Fibroblast of pulmonary artery (primary cell): ENCODE measurements at places on chromosomes 16 and 17.

- no peak for DNase-seq
These were observed 56.3 kb downstream of the METRNL start for GRCh38 chr17:83135692-83136091.

GRCh38 chr16:74438492-74438979 lies 17.3 kb upstream of the CLEC18B start:
- no peak for DNase-seq

DNA sequence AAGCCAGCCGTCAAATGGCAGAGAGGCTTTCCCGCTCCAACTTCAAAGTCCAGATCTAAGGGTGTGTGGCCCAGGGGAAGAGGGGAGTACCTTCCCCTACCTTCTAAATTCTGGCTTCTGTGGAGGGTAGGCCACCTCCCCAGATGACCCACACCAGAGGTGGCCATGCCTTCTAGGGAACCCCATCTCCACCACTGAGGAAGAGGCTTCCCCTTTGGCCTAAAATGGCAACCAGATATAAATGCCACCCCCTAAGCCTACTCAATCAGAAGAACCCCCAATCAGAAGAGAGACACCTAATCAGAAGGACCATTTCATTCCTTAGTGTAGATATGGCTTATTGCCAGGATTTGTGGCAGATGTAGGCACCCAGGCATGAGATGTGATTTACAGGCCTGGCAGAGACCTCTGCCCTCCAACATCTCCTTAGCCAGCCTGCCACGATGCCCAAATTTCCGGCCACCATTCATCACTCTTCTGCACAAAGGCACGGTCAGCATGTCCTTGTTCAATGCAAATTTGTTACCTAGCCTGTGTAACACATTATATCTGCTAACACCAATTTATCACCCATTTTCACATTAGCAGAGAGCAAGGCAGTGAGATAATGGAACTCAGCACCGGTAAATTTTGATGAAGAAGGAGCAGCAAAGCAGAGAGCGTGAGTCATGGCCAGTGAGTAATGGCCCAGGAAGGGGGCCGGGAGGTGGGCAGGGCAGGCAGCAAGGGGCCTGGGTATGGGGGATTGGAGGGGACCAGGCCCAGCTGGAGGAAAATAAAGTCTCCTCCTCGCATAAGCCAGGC lies 1.2 kb upstream of the MGAT5B start:
- peak; percentile 37 for DNase-seq

GRCh38 chr17:60330731-60331130 lies 61.2 kb downstream of the USP32 start:
- DNase-seq: peak; percentile 54

DNA sequence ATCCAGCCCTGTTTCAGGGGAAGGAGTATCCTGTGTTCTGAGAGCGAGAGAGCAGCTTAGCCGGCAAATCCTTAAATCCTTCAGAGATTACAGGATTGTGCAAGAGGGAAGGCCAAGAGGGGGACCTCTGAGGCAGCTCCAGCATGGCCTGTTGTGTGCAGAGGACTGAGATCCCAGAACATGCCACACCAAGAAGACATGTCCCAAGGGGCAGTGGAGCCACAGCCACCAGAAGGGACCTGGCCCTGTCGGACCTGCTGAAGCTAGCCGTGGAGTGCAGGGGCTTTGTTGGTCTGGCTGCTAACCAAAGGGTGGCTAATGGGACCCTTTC lies 1.6 kb upstream of the MRC2 start:
- DNase-seq: no peak

- no peak for DNase-seq
These were observed 93.9 kb upstream of the WSCD1 start for GRCh38 chr17:5976251-5976650.

DNA sequence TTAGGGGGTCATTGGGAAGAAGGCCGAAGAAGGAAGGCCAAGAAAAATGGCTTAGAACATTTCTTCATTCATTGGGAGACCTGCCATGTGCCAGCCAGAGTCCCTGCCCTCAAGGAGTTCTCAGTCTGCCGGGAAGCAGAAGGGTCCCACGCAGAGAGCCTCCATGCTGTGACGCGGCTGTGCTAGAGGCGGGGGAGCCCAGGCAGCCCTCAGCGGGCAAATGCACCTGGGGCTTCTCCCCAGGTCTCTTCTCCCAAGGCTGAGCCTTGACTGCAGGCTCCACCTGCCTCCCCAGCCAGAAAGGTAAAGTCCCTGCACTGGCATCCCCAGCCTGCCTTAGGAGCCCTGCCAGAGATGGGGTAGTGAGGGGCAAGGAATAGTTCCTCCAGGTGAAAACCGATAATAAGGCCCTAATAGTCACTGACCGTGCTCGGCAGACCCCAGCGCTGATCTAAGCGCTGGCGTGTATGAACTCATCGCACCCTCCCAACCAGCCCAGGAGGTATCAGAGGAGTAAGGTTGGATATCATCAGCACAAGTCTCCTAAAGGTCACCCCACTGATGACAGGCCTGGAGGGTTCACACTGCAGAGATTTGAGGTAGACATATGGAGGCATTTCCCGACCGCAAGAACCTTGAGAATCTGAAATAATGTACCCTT lies 6.0 kb upstream of the CDR2L start:
- no peak for DNase-seq

DNA sequence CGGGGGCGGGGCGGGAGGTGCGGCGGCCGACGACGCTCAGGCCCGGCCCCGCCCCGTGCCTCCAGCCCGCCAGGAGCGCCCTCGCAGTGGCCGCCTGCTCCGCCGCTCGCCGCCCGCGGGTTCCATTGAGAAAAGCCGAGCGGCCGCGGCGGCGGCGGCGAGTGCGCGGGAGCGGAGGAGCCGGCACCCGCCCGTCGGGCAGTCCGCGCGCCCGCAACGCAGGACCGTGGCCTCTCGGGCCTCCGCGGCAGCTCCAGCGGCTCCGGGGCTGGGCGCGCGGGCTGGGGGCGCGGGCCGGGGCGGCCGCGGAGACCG lies at the start of gene ZFPM1:
Gene ZFPM1, plus strand, starts transcription at position 64 of the 315 bp plus-strand sequence. CDS start 359 bp downstream, outside the sequence.
- DNase-seq: no peak

DNA sequence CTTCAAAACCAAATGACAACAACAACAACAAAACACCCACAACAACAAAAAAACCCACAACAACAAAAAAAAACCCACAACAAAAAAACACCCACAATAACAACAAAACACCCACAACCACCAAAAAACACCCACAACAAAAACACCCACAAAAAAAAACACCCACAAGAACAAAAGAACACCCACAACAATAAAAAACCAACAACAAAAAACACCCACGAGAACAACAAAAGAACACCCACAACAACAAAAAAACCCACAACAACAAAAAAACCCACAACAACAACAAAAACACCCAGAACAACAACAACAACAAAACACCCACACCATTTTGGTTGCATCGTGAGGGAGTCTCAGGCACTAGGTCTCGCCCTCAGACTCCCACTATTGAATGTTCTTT lies 117.8 kb downstream of the C16orf95 start:
- DNase-seq: no peak

- no peak for DNase-seq
These were observed 559.3 kb downstream of the MAF start for GRCh38 chr16:79041206-79041605.

DNA sequence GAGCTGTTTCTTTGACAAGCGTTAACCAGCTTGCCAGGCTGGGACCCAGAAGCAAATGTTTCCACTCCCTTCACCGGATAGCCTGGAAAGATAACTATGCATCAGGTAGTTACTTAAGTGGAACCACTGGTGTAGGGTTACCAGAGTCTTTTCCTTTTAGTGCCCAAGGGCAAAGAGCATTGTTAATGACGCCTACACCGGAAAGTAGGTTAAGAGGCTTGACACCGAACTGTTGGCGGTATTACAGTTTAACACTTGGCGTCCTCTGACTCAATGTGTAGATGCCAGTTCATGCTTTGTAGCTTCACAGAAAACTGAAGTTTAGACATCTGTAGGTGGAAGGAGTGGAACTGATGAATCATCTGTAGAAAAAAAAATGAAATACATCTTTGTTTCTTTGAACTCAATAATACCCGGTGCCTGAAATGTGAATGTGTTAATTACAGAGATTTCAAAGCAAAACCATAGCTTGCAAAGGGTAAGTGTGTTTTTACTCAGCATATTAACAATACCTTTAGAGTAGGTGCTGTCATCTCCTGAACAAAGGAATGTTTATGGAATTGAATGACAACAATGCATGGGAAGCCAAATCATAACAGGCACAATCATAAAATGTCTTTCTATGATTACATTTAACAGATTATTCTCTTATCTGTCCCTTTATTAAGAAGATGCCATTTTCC lies 426.7 kb upstream of the SALL1 start:
- DNase-seq: no peak

- DNase-seq: peak; percentile 78
These were observed 13.8 kb downstream of the USP22 start for GRCh38 chr17:21029036-21029435.

GRCh38 chr17:79654960-79655382 lies 44.1 kb upstream of the RBFOX3 start:
- no peak for DNase-seq

- peak; percentile 67 for DNase-seq
These were observed 27.8 kb downstream of the TK2 start for GRCh38 chr16:66521951-66522771.

DNA sequence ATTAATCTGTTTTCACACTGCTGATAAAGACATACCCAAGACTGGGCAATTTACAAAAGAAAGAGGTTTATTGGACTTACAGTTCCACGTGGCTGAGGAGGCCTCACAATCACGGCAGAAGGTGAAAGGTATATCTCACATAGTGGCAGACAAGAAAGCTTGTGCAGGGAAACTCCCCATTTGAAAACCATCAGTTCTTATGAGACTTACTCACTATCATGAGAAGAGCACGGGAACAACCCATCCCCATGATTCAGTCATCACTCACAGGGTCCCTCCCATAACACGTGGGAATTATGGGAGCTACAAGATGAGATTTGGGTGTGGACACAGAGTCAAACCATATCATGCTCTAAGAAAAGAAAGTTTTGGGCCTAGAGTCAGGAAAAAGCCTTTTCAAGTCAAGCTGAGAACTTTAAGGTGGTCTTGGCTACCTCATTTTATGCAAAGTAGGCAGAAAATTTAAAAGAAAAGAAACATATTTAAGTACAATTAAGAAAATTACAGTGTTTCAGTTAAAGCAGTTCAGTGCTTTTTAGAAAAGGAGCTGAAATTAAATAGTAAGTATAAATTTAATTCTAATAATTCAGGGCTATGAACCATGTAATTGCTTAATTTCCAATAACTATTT lies 24.9 kb upstream of the CRYM start:
- peak; percentile 69 for DNase-seq

DNA sequence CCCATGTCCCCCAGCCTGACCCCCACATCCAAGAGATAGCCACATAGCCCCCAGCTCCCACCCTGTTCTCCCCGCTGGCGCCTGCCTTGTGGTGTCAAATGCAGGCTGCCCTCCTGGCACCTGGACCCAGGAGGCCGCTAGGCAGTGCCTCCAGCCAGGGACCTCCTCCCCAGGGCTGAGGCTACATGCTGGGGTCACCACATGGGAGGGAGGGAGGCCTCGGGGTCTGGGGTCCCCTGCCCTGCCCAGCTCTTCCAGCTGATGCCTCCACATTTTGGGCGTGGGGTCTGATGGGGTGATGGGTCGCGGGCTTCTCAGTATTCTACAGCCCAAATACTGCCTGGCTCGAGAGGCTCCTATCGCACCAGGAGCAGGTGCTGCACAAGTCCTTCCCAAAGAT lies 9.5 kb downstream of the TBC1D26 start:
- DNase-seq: no peak

- DNase-seq: no peak
These were observed 123.0 kb upstream of the CACNG5 start for GRCh38 chr17:66711881-66712321.

GRCh38 chr16:30443631-30444030 lies 2.0 kb downstream of the SEPHS2 start:
- DNase-seq: no peak

DNA sequence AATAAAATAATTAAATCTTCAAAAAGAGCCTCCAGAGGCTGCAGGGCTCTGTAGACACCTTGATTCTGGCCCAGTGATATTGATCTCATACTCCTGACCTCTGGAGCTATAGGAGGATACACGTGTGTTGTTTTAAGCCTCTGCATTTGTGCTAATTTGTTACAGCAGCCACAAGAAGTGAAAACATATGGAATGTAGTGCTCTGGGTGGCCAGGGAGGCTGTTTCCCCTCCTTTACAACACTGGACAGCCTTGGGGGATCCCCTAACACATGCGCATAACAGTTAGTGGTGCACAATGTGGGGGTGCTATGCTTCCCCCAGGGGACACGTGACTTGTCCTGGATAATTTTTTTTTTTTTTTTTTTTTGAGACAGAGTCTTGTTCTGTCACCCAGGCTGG lies 4.7 kb upstream of the ZNF500 start:
- no peak for DNase-seq

DNA sequence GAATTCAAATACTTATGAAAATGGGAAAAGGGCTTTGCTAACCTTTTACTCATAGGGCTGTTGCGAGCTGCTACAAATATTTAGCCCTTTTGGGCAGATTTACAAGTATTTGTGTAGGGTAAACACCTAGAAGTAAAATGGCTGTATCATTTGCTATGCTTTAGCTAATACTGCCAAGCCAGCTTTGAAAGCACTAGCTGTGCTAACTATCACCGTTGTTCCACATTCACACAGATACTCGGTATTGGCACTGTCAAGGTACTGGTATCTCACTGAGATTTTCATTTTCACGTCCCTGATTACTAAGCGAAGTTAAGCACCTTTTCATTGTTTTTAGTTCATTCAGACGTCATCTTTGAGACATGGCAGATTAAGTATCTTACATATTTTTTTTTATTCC lies 84.8 kb downstream of the GLG1 start:
- DNase-seq: peak; percentile 9

GRCh38 chr16:83143788-83144187 lies 517.0 kb downstream of the CDH13 start:
- no peak for DNase-seq

DNA sequence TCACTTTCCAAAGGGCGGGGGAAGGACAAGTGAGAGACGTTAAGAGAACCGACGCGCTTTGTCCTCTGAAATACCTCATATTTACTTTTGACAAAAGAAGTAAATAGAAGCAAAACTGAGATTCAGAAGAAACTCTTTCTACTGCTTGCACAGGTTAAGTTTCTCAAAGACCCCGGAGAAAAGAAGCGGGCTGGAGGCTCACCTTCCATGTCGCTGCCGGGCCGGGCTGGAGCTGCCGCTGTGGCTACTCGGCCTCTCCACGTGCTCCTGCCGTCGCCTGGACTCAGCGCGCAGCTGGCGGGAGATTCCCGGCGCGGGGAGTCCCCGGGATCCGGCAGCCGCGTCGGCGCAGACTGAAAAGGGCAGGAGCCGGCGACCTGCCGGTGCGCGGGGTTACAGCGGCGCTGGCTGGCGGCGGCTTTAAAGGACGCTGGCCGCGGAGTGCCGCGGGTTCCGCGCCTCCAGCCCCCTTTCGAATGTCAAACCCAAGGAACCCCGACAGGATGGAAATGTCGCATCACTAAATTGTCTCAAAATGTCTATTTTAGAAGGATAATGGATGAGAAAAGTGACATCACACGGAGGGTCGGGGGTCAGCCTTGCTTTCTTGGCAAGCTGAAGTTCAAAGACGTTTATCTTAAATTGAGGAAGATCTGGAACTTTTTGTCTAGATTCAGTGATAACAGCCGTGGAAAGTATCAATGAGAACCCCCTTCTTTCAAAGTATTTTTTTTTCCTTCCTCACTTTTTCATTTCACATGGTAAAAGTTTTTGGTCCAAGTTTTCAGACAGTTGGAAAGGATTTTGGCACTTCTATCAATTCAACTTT lies at the start of gene IKZF3:
Gene IKZF3, minus strand, starts transcription at position 395 of the 829 bp plus-strand sequence. Its CDS starts 186 bp downstream, at position 209.
- peak; percentile 33 for DNase-seq

GRCh38 chr16:16120044-16120381 lies 103.3 kb downstream of the ABCC6 start:
- no peak for DNase-seq

- no peak for DNase-seq
These were observed 35.2 kb upstream of the SMIM36 start for GRCh38 chr17:55546481-55546880.

GRCh38 chr17:45172541-45173286 lies 11.0 kb downstream of the HEXIM2 start:
- DNase-seq: peak; percentile 61
